ENCODE measurements at places on chromosomes 13 and 19.

GRCh38 chr13:97000295-97000925 is 6.1 kb upstream of the OXGR1 start:
- DNase-seq = no peak

DNA sequence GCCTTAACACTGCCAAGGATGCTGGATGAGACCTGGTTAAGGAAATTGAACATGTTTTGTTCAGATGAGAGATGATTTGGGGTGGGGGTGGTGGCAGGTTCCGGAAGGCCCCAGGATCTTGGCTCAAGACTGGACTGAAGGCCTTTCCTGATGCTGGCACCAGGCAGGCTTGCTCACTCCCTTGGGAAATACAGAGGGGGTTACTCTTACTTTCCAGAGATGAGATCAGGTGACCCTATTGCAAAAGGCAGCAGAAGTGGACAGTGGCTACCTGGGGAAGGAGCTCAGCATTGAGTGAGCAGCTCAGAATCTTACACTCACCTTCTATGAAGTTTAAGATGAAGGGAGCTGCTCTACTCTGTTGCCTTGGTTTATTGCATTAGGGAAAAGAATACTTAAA is 10.8 kb downstream of the GATAD2A start:
- no peak for DNase-seq

- DNase-seq = no peak
These were observed 19.6 kb upstream of the PTPRS start for GRCh38 chr19:5360003-5360780.

GRCh38 chr13:42041684-42042035 is 6.8 kb upstream of the DGKH start:
- DNase-seq = peak; percentile 50

DNA sequence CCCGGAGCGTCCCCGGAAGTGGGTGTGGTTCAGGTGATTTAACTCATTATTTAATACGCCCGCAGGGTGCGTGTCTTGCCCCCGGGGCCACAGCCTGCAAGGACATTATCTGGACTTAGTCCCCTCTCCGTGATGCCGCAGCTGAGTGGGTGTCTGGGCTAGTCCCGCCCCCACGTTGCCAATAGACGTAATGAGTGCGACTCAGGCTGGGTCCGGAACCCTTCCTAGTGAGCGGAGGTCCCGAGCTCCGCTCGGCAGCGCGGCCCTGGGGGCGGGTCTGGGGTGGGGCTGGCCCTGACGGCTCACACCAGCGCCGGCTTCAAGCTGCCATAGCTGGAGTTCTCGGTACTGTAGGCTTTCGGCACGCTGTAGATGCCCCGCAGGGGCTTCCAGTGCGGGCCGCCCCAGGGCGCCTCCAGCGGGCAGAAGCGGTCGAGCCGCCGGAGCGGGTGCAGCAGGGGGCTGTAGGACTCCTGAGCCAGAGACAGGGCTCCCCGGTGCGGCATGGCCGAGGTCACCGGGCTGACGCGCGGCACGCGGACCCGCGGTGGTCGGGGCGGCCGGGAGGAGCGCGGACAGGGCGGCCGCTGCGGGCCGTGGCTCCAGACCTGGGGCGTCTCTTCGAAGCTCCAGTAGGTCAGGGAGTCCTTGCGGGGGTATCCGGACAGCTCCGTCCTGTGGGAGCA is 918 bp upstream of the LHB start:
- DNase-seq = peak; percentile 42

Data from liver (tissue), 10 donors.